ENCODE measurements at places on chromosomes 16 and 17.

DNA sequence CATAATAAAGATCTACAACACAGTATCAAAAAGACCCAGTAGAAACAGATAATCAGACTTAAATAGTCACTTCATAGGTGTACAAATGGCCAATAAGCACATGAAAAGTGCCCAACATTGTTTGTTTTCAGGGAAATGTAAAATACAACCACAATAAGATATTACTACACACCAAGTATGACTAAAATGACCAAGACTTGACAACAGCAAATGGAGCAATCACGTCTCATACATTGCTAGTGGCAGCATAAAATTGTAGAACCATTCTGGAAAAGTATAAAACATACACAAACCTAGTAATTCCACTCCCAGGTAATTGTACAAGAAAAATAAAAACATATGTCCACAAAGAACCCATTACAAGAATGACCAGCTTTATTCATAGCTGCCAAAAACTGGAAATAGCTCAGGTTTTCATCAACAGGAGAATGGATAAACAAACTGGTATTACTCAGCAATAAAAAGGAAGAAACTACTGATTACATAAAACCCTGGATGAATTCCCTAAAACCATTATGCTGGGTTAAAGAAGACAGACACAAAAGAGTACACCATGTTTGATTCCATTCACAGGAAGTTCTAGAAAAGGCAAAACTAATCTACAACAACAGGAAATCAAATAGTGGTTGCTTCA is 85.6 kb downstream of the TTC19 start:
- ATAC-seq: peak; percentile 49

GRCh38 chr17:16988749-16989229 is 16.9 kb upstream of the TNFRSF13B start:
- no peak for ATAC-seq

- ATAC-seq: no peak
Observed at GRCh38 chr16:54075446-54075845, 211.1 kb downstream of the IRX3 start.

DNA sequence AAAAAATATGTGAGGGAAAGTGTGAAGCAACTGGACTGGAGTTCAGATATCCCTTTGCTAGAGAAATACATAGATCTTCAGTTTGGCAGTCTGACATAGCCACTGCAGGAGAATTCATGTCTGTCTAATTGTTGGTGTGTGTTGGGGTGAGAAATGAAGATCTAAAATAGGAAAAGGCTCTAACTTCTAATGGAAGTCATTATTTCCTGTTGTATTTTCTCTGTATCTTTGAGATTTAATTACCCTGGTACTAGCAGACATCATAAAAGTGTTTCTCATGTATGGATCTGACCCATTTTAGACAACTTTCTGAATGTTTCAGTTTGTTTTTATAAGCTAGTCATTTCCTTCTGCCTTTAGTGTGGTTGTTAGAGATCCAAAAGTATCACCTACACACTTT is 128.3 kb downstream of the NLK start:
- ATAC-seq: no peak

- no peak for ATAC-seq
Observed at GRCh38 chr17:78026381-78026780, 67.9 kb downstream of the TNRC6C start.

- ATAC-seq: peak; percentile 83
Observed at GRCh38 chr17:63275318-63275970, 170.7 kb downstream of the CYB561 start.

- peak; percentile 95 for ATAC-seq
Observed at GRCh38 chr17:42107597-42108576, 4.6 kb downstream of the DHX58 start.

DNA sequence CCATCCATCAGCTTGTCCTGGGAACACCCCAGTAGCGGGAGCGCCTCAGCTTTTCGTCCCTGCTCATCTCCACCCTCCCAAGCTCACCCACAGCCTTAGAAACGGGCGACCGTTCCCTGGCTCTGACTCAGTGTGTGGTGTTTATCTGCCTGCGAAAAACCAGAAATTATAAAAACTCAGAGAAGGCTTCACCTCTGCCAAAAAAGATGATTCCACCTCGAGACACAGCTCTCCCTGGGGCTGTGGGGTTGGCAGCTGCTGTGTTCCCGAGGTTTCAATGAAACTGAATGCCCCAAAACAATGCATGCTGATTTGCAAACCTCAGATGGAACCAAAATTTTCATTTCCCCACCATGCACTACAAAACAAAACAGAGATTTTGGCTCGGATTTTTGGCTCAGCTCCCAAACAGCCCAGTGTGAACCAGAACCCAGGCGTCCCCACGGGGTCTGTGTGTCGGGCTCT is 62.4 kb upstream of the MED9 start:
- no peak for ATAC-seq

DNA sequence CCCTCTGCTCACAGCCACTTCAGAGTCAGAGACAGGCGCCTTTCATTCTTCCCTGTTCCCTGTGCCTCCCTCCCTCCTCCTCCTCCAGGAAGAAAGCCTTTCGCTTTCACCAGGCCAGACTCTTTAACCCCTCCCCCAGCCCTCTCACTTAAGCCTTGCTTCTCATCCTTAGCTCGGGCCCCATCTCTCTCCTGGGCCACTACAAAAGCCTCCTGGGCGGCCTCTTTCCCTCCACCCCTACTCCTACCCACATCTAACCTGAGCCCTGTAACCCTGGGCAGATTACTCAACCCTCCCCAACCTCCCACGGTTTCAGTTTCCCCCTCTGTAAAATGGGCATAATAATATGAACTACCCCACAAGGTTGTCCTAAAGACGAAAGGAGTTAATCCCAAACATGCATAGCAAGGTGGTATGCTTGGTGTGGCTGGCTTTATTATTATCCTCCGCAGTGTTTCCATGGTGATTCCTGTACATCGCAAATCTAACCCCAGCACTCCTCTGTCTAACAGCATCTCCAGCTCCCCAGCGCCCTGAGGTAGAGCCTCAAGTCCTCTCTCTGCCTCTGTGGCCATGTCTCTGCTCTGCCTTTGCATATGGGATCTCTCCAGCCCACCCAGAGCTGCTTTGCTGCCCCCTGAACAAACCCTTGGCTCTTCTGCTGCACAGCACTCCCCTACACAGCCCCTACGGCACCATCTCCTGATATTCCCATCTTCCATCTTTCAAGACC is 17.7 kb downstream of the PIMREG start:
- no peak for ATAC-seq

- ATAC-seq: no peak
Observed at GRCh38 chr17:77483128-77483598, 342.4 kb downstream of the SEC14L1 start.

- peak; percentile 60 for ATAC-seq
Observed at GRCh38 chr17:27379888-27380533, 76.2 kb upstream of the KSR1 start.

DNA sequence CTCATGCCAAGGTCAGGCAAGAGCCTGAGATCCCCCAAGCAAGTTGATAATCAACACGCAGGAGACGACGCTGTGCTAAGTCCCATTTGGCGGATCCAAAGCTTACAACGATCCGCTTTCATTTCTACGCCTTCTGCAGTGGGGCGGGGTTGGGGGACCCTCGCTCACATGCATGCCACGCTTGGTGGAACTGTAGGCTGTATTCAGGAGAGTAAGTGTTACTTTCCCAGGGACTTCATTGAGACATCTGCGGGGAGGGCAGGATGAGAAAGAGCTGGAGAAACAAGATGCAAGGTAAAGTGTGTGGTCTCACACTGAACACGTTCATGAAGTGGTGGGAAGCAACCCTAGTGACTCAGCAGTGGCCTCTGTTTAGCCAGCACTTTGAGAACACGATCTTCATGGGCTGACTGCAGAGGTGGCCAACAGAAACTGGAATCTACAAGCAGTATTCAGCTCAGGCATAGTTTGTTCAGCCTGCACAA is 100.5 kb downstream of the XYLT1 start:
- ATAC-seq: peak; percentile 27

DNA sequence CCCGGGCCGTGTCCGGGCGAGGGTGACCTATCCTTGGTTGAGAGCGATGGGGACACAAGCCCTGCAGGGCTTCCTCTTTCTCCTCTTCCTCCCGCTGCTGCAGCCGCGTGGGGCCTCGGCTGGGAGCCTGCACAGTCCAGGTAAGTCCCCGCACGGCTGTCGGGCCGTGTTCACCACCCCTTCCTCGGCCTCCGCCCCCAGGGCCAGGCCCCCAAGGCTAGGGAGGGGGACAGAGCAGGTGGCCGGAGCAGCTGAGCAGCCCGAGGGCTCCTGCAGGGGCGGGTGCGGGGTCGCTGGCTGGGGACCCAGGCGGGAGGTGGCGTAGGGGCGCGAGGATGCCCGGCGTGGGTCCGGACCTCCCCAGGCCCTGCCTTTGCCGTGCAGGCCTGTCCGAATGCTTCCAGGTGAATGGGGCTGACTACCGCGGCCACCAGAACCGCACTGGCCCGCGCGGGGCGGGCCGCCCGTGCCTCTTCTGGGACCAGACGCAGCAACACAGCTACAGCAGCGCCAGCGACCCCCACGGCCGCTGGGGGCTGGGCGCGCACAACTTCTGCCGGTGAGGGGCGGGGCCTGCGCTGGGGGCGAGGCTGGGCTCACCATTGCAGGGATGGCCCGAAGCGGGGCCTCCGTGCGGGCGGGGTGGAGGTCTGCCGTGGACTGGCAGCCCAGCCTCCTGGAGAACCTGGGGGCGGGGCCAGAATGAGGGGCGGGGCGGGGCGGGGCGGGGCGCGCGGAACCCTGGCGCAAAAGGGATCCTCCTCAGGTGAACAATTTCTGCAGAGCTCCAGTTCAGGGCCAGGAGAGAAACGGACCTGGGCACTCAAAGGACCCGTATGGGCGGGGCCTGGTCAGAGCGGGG is 631 bp downstream of the KREMEN2 start:
- ATAC-seq: peak; percentile 22

DNA sequence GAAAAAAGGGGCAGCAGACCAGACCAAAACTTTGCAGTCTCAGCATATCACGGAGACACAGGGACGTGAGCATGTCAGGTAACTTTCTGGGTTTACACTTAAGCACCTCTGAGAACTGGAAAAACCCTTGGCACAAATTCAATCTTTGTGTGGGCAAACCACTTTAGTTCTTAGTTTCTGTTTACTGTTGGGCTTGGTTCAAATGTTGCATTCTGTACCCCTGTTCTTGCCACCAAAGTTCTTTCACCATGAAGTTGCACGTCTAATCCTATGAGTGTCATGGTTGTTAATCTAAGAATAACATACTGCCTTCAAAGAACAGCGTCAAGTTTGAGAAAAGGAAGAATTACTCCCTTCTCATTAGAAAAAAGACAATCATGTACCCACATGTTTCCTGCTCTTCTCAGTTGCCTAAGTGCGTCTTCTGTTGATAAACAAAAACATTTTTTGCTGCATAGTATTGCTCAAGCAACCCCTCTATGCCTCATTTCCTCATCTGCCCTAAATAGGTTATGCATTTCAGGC is 11.6 kb downstream of the KRT33A start:
- ATAC-seq: no peak

GRCh38 chr17:81233811-81234505 is 4.9 kb downstream of the TEPSIN start:
- no peak for ATAC-seq

GRCh38 chr17:31394544-31394943 is 3.1 kb downstream of the RAB11FIP4 start:
- ATAC-seq: 0 out of 3 replicates have a peak, but pooled peaks have one; percentile 32

DNA sequence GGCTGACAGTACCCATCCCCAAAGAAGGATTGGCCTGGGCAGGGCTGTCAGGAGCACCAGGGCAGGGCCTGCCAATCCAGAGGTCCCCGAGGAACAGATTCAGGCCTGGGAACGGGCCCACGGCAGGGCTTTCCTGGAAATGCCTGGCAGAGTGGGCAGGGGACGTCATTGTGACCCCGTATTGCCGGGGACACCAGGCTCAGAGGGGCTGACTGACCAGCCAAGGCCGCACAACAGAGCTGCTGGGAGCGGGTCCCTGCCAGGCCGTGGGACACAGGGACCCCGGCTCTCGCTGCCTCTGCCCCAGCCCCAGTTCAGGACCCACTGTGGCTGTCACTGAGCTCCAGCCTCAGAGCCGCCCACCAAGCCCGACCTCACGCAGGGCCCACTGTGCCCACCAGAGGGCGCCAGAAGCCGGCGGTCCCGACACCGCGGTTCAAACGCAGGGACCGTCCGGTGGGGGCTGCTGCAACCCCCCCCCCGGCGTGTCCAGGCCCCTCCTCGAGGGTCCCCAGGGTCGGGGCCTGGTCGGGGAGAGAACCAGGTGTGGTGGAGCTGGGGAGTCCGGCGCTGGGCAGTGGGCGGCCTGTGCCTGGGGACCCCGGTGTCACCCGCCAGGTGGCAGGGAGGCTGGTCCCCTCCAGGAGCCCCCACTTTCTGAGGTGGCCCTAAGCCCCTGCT is 15.2 kb upstream of the SSTR5 start:
- peak; percentile 59 for ATAC-seq

GRCh38 chr16:1580956-1581355 is 30.9 kb downstream of the IFT140 start:
- ATAC-seq: no peak

DNA sequence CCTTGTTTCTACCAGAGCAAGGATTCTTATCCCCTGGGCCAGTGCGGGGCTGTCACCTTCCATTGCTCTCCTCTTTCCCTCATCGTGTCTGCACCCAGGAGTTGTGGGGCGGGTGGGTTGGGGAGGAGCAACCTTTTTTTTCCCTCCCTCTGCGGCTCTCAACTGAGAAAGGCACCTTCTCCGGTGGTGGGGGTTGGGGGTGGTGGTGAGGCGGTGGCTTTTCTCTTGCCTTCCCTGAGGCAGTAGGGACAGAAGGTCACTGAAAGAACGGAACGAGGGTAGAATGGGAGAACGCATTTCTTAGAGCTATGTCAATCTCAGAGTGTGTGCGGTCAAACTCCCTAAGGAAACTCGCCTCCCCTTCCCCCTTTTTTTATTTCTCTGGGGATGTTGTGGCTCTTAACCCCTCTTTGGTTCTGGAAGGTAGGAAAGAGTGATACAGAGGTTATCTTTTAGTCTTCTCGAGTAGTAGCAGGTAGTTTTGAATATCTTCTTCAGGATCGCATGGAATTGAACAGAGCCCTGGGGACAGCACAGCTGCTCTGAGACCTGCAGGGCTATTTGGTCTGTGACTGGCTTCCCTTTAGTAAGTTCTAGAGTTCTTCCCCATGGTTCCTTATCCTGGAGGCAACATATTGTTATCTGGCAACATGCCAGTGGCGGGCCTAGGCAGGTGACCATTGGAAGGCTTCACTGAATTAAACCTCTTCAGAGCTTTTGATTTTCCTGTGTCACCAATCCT is 994 bp downstream of the CLTC start:
- peak; percentile 21 for ATAC-seq

- peak; percentile 82 for ATAC-seq
Observed at GRCh38 chr17:42814633-42815399, 9.3 kb downstream of the BECN1 start.

- no peak for ATAC-seq
Observed at GRCh38 chr16:58077796-58078195, 51.4 kb downstream of the CFAP20 start.

GRCh38 chr16:1099189-1100083 is 3.4 kb upstream of the C1QTNF8 start:
- ATAC-seq: no peak
